Psoas muscle (tissue), 8 donors: ENCODE measurements at places on chromosomes 4 and X.

- H3K36me3 ChIP-seq: no peaks in the 10 kb centered on the region
- no peaks in the 10 kb centered on the region for H3K4me1 ChIP-seq
- no peak for DNase-seq
- H3K27me3 ChIP-seq: no peaks in the 10 kb centered on the region
- no peak overlapping the region for H3K4me3 ChIP-seq
Measured at GRCh38 chr4:91914176-91914804, 389.5 kb upstream of the GRID2 start.

- H3K4me1 ChIP-seq: no peaks in the 10 kb centered on the region
- H3K27ac ChIP-seq: no peak overlapping the region
- H3K27me3 ChIP-seq: no peaks in the 10 kb centered on the region
- H3K36me3 ChIP-seq: no peaks in the 10 kb centered on the region
Measured at GRCh38 chrX:73987166-73987565, 316.8 kb upstream of the ZCCHC13 start.

- no peaks in the 10 kb centered on the region for H3K27me3 ChIP-seq
- no peak for DNase-seq
- H3K36me3 ChIP-seq: no peaks in the 10 kb centered on the region
- H3K4me1 ChIP-seq: no peaks in the 10 kb centered on the region
Measured at GRCh38 chrX:66731398-66731797, 92.5 kb upstream of the EDA2R start.

DNA sequence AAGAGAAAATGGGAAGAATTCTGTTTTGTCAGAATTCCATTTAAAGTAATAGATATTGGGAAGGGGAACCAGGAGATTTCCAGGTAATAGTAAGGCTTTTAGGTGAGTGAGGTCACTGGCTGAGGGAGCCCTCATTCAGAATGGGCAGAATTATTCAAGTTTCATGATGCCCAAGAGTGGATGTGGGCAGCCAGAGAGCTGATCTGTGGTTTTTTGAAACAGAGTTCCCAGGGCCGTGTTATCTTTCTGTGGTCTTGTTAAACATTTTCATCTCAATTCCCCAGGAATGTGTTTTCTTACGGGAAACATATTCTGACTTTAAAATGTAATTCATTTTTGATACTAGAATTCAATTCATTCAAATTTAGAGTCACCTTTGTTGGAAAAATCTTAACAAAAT lies 182.0 kb upstream of the AADAT start:
- H3K36me3 ChIP-seq: no peaks in the 10 kb centered on the region
- no peak overlapping the region for H3K27ac ChIP-seq
- H3K27me3 ChIP-seq: no peaks in the 10 kb centered on the region
- H3K4me3 ChIP-seq: no peak overlapping the region
- H3K4me1 ChIP-seq: no peaks in the 10 kb centered on the region
- no peak for DNase-seq

GRCh38 chr4:177555007-177555574 lies 112.9 kb upstream of the AGA start:
- H3K4me1 ChIP-seq: no peaks in the 10 kb centered on the region
- no peaks in the 10 kb centered on the region for H3K27me3 ChIP-seq
- H3K4me3 ChIP-seq: no peak overlapping the region
- no peak for DNase-seq
- no peak overlapping the region for H3K27ac ChIP-seq

- no peaks in the 10 kb centered on the region for H3K27me3 ChIP-seq
- no peak overlapping the region for H3K4me3 ChIP-seq
- DNase-seq: no peak
- H3K27ac ChIP-seq: no peak overlapping the region
Measured at GRCh38 chr4:120105472-120105871, 38.8 kb upstream of the MAD2L1 start.

GRCh38 chrX:5857232-5857631 lies 371.4 kb downstream of the NLGN4X start:
- no peaks in the 10 kb centered on the region for H3K27me3 ChIP-seq
- no peaks in the 10 kb centered on the region for H3K36me3 ChIP-seq
- H3K4me1 ChIP-seq: no peaks in the 10 kb centered on the region
- no peak overlapping the region for H3K4me3 ChIP-seq
- DNase-seq: no peak
- no peak overlapping the region for H3K27ac ChIP-seq

DNA sequence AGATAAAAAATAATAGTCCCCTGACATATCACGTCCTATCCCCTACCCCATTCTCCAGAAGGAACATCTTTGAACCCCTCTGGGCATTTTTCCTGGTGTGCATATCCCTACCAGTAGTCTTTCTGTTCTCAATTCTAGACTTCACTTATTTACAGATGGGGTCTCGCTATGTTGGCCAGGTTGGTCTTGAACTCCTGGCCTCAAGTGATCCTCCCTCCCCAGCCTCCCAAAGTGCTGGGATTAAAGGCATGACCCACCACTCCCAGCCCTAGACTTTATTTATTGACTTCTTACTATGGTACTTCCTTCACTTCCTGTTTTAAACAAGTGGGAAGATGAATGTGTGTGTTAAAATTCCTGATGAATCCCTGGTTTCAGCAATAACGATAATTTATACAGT lies 612 bp upstream of the RRAGB start:
- peaks cover 4% of the 10 kb centered on the region for H3K4me1 ChIP-seq
- peak overlapping the region; percentile 76 for H3K4me3 ChIP-seq
- DNase-seq: no peak
- H3K36me3 ChIP-seq: no peaks in the 10 kb centered on the region
- peak overlapping the region; percentile 86 for H3K27ac ChIP-seq

GRCh38 chr4:147975933-147976928 lies 244.3 kb downstream of the ARHGAP10 start:
- H3K27me3 ChIP-seq: no peaks in the 10 kb centered on the region
- no peak for DNase-seq
- peak overlapping the region; percentile 72 for H3K27ac ChIP-seq
- no peaks in the 10 kb centered on the region for H3K36me3 ChIP-seq

DNA sequence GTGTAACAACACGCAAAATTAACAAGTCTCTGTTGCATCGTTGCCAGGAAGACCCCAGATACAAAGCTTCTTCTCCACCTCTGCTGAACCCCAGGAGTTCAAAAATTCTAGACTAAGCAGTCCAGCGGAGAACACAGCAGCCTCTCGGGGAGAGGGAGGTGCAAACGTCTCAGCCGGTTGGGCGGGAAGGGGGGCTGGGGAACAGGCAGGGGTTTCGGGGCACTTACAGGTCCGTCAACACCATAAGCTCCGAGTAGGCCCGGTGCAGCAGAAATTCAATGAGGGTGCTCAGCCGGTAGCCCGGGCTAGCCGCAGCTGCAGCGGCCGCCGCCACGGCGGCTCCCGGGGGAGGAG lies 394 bp downstream of the MED14 start:
- peak overlapping the region; percentile 91 for H3K4me3 ChIP-seq
- peak overlapping the region; percentile 99 for H3K27ac ChIP-seq
- DNase-seq: no peak
- H3K27me3 ChIP-seq: no peaks in the 10 kb centered on the region

DNA sequence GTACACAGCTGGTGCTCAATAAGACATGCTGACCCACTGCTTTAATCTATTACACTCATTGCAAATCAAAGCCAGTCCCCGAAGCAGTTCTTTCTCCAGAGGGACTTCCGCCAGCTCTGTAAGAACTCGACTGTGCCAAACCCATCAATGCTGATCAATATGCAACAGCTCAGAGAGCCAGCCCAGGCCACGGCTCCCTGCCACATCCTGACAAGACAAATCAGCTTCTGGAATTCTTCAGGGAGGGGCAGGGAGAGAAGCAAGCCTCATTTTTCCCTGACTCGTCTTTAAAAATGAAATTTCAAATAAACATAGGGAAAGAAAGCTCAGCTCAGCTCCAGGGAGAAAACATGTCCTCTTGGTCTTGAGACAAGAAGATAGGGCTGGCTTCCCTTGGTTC lies 5.3 kb upstream of the ADRA2C start:
- H3K36me3 ChIP-seq: no peaks in the 10 kb centered on the region
- DNase-seq: no peak
- H3K27ac ChIP-seq: no peak overlapping the region
- no peaks in the 10 kb centered on the region for H3K27me3 ChIP-seq
- H3K4me3 ChIP-seq: no peak overlapping the region
- H3K4me1 ChIP-seq: no peaks in the 10 kb centered on the region

- no peak for DNase-seq
- H3K4me3 ChIP-seq: no peak overlapping the region
- no peaks in the 10 kb centered on the region for H3K4me1 ChIP-seq
- H3K27ac ChIP-seq: no peak overlapping the region
- H3K27me3 ChIP-seq: no peaks in the 10 kb centered on the region
Measured at GRCh38 chr4:47155919-47156318, 124.6 kb downstream of the GABRB1 start.

DNA sequence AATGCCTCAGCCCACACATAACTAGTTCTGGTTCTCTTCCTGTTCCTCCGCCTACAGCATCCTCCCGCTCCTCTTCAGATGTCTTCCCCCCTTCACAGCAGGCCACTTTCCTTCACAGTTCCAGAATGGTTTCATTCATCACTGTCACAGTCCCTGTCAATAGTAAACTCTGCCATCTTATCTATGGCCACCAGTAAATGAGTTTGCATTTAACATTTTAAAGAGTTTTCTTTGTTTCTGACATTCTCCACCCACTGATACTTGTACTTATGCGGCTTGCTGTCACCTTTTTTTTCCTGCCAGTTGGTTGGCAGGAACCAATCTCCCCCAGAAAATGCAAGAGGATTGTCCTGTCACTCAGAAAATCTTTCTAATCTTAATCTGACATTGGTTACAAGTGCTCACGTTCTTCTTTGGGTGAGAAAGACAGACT lies 114.1 kb downstream of the GLUD2 start:
- H3K27ac ChIP-seq: no peak overlapping the region
- H3K4me3 ChIP-seq: no peak overlapping the region
- H3K36me3 ChIP-seq: no peaks in the 10 kb centered on the region
- DNase-seq: no peak

DNA sequence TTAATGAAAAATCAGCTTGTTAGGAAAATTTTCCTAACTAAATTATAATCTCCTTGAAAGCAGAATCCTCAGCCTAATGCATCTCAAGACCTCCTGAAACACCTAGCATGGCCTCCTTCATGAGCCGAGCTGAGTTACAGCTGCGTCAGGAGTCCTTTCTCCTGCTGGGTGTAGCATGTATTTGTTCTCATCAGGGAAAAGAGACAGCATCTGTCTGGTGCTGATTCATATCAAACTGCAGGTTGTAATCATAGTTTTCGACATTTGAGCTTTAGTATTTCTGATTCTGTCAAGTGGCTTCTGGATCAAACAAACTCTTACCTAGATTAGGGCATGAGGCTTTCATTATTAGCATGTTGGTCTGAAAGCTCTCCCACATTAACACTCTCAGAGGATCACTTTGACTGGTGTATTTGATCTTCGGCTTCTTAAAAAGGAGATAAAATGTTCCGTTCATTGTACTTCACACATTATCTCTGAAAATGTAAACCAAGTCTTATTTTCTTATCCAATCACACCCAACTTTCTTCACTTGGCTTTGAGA lies 140.1 kb upstream of the FRG1 start:
- no peak overlapping the region for H3K4me3 ChIP-seq
- H3K4me1 ChIP-seq: no peaks in the 10 kb centered on the region

DNA sequence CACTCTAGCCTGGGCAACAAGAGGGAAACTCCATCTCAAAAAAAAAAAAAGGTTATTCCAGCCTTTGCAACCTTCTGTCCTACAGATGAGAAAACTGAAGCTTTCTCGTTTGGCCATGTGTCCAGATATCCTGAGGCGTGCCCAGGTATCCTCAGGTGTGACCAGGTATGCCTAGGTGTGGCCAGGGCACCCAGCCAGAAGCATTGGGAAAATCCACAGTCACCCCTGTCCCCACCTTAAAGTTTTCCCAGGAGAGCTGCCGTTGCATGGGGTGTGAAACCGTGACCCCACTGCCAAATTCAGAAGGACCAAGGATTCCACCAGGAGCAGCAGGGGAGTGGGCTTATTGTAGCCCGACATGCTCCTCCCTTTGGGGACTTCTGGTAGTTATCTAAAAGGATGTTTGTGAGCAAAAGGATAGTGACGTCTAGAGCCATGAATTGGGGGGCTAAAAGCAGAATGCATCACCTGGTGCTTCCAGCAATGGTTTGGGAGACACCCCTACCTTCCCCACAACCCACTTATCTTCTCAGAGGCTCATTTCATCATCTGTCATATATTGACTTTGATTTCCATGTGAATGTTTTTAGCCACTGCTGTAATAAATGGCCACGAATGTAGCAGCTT lies 4.0 kb upstream of the DHRSX start:
- no peaks in the 10 kb centered on the region for H3K36me3 ChIP-seq
- H3K4me1 ChIP-seq: no peaks in the 10 kb centered on the region
- H3K27ac ChIP-seq: no peak overlapping the region
- no peak overlapping the region for H3K4me3 ChIP-seq

- no peaks in the 10 kb centered on the region for H3K27me3 ChIP-seq
- no peak for DNase-seq
- no peaks in the 10 kb centered on the region for H3K4me1 ChIP-seq
- no peak overlapping the region for H3K27ac ChIP-seq
- H3K36me3 ChIP-seq: no peaks in the 10 kb centered on the region
- no peak overlapping the region for H3K4me3 ChIP-seq
Measured at GRCh38 chr4:61356696-61357095, 156.6 kb downstream of the ADGRL3 start.

DNA sequence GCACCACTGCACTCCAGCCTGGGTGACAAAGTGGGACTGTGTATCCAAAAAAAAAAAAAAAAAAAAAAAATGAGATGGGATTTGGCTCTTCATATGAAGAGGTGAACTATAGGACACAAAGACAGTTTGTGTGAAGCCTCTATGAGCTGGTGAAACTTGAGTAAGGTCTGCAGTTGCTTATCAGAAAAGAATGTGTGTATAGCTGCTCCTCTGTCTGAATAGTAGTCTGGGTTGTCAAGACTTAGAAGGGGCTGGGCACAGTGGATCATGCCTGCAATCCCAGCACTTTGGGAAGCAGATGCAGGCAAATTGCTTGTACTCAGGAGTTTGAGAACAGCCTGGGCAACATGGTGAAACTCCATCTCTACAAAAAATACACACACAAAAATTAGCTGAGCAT lies 82.8 kb downstream of the ARSF start:
- H3K27ac ChIP-seq: no peak overlapping the region
- H3K36me3 ChIP-seq: no peaks in the 10 kb centered on the region
- no peaks in the 10 kb centered on the region for H3K27me3 ChIP-seq
- H3K4me1 ChIP-seq: no peaks in the 10 kb centered on the region
- DNase-seq: no peak
- no peak overlapping the region for H3K4me3 ChIP-seq

GRCh38 chr4:52510939-52511565 lies 148.0 kb downstream of the USP46 start:
- no peak overlapping the region for H3K4me3 ChIP-seq
- DNase-seq: no peak
- H3K27me3 ChIP-seq: no peaks in the 10 kb centered on the region

GRCh38 chrX:41352329-41352838 lies 18.4 kb downstream of the DDX3X start:
- H3K4me1 ChIP-seq: no peaks in the 10 kb centered on the region
- H3K27me3 ChIP-seq: no peaks in the 10 kb centered on the region
- H3K36me3 ChIP-seq: no peaks in the 10 kb centered on the region
